ENCODE measurements at places on chromosomes 7 and 10.

DNA sequence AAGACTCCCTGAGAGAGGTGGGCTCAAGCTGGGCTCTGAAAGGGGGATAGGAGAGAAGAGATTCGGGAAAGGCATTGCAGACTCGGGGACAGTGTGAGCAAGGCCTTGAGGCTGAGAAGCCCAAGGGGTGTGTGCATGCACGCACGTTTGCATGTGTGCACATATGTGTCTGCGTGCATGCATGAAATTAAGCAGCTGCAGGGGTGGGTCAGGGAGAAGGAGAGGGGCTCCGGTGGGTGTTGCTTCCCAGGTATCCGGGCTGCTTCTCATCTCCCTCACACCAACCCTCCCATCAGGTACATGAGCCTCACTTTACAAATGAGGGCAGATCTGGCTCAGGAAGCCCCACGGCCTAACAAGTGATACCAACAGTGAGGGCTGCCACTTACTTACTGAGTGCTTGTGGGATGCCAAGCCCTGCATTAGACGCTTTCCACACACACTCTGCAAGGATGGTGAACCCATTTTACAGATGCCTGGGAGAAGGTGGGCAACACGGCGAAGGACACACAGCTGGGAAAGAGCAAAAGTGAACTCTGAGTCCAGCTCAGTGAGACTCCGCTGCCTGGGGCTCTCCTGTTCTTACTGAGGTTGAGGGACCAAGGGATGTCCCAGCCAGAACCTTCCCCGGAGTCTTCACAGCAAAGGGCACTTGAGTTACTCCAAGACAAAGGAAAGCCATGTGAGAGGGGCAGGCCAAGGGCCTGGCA lies 26.4 kb downstream of the ZCCHC24 start:
- DNase-seq = no peak

- no peak for DNase-seq
Measured at GRCh38 chr10:43045631-43046287, 31.1 kb upstream of the RET start.

GRCh38 chr7:55060085-55060484 lies 41.3 kb downstream of the EGFR start:
- no peak for DNase-seq

GRCh38 chr10:71713135-71714030 lies 6.2 kb downstream of the C10orf105 start:
- DNase-seq = no peak

DNA sequence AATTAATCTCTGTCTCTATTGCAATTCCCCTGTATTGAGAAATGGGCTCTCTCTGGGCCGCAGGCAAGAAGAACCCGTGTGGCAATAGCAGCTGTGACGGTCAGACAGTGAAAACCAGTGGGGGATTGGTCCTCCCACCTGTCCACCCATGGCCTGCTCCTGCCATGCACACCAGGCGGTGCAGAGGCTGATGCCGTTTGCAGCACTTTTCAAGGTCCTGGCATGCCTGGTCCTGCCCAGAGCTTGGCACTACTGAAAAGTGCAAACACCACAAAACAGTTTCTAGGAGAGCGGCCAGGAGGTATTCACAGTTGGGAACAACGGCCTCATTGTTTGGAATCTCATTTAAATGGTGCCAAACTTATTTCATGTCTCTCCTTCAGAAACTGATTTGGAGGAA lies 41.5 kb downstream of the PSPH start:
- DNase-seq = no peak

DNA sequence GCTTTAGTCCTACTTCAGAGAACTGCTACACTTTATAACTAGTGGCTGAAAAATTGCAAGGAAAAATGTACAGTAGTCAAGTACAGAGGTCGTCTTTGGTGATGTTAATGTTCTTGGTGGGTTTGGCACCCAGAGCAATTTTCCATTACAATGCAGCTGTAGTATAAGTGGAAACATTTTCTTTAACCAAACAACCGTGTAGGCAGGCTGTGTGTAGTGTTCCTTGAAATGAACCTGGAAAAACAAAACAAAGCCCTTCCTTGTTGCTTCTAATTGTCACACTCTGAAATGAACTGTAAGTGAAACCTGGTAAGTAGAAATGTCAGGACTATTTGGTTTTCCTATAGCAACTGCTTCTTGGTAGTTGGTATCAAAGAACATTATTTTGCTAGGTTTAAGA lies 256.9 kb downstream of the MDFIC start:
- no peak for DNase-seq

DNA sequence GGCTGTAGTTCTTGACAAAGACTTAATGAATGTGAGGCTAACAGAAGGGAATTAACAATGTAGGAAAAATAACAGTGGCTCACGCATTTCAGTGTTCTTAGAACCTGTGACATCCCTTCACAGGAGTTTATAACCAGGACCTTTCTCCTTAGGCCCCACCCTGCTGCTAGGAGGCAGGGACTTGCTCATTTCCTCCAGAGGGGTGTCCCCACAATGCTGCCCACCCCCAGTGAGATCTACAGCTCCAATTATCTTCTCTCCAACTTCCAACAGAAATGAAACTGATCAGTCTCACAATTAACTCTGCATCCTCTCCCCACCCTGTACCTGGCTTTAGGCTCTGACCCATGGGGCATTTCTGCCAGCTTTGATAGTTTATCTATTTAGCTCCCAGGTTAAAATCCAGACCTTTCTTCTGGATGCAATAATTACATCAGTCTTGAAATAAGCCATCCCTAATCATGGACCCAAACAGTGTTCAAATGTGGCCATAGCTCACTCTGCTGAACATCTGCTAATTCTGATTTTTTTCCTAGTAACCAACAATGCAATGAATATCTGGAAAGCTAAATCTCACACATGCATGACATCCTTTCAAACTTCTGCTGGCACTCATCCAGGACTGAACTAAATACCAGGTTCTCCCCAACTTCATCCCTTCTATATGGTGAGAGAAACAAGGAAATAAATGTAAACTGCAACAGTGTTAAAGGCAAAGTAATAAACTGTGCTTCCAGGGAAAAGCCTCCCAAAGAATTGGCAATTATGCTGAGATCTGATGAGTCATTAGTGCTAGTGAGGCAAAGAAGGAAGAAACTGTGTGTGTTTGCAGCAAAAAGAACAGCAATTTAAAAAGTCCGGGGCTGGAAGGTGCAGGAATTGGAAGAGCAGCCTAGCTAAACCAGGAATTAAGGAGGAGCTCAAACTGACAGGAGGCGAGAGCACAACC lies 64.6 kb downstream of the HERPUD2 start:
- no peak for DNase-seq

- DNase-seq = no peak
Measured at GRCh38 chr10:44982496-44982895, 3.9 kb upstream of the DEPP1 start.

DNA sequence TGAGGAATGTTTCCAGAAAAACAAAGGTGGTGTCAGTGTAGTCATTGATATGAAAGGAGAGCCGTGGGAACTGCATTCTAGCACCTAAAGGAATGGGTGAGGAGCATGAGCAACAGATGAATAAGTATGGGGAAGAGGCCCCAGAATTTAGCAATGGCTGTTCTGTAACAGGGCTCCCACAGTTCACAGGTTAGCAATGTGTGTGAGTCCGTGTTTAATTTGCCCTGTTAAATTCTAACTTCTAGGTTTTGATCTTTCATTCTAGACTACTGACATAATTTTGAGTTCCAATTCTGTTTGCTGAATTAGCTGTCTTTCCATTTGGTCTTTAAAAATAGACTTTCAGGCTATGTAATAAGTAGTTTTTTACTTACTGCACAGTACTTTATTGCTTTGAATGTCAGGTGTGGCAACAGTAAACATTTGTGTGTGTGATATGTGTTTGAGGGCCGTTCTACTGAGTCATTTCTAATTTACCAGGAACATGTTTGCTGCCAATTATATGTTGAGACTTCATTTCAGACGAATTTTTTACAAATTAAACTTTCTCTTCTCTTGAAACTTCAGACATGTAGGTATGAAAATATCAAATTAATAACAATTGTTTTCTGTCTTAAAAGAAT lies 8.8 kb downstream of the STK17A start:
- no peak for DNase-seq

- no peak for DNase-seq
Measured at GRCh38 chr7:46534664-46535588, 613.9 kb upstream of the IGFBP3 start.

DNA sequence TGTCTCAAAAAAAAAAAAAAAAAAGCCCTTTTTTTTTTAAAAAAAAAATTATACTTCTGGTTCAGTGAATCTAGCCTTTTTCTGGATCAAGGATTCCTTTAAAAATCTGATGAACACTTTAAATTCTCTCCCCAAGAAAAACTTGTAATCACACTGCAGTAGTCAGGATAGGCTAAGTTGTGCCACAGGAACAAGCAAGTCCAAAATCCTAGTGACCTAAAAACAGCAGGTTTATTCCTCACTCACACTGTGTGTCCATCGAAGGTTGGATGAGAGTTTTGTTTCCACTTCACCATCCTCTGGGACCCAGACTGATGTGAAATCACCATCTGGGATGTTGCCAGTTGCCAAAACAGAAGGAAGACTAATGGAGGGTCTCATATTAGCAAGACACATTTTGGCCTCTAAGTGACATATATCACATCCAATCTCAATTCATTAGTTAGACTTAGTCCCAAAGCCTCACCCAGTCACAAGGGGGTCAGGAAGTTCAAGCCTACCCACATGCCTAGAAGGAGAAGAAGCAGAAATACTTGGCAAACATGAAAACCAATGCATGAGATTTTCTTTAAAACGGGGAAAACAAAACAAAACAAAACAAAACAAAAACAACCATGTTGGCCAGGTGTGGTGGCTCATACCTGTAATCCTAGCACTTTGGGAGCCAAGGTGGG lies 32.7 kb downstream of the CYP17A1 start:
- DNase-seq = no peak
